ENCODE measurements at places on chromosomes 13 and 19.

DNA sequence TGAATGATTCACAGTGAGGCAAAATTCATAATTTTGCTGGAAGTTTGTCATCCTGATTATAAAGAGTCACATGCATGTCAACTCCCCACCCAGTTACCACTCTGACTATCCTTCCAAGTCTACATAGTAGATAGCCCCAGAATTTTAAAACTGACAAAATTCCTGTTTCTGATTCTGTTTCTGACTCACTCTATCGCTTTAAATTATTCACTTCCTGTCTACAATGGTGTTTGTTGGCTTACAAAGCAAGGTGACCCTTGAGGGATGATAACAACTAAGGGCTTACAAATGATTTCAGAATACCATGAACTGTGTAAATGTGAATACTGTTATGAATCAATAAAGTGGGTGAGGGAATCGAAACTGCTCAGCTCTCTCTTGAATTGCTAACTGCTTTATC, 98.7 kb upstream of the KL start:
- no peak for DNase-seq

DNA sequence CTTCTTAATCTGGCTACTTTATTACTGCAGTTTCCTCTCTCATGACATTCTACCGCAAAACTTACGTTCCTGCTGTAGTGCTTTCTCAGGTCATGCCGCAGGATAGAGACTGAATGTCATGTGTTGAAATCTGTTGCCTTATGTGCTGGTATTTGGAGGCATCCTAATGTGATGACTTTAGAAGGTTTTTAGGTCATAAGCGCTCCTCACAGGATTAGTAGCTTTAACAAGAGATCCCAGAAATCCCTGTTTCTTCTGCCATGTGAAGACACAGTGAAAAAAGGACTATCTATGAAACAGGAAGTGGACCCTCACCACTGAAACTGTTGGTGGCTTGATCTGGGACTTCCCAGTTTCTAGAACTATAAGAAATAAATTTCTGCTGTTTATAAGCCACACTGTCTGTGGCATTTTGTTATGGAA, 209.3 kb downstream of the LACC1 start:
- DNase-seq, result no peak

GRCh38 chr19:12946092-12946721, 545 bp downstream of the RAD23A start:
- DNase-seq, result peak; percentile 51

GRCh38 chr19:4302243-4302640, at the start of gene TMIGD2:
Gene TMIGD2 (minus strand): TSS chr19:4302389. CDS start chr19:4302385, 4 bp downstream.
- DNase-seq, result peak; percentile 74

DNA sequence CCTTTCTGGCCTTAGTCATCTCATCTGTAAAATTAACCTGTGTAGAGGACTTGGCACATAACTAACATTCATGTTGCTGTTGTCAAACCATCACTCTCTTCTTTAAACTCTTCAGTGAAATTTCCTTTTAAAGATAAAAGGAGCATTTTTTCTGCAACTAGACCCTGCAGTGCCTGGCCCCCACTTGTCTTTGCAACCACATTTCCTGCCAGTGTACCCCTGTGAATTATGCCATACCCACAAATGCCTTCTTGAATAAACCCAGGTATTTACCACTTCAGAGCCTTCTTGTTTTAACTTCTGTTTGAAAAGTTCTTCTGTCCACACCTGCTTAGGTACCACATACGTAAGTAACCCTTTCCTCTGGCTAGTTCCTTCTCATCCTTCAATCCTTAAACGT, 118.8 kb downstream of the CDK8 start:
- no peak for DNase-seq

DNA sequence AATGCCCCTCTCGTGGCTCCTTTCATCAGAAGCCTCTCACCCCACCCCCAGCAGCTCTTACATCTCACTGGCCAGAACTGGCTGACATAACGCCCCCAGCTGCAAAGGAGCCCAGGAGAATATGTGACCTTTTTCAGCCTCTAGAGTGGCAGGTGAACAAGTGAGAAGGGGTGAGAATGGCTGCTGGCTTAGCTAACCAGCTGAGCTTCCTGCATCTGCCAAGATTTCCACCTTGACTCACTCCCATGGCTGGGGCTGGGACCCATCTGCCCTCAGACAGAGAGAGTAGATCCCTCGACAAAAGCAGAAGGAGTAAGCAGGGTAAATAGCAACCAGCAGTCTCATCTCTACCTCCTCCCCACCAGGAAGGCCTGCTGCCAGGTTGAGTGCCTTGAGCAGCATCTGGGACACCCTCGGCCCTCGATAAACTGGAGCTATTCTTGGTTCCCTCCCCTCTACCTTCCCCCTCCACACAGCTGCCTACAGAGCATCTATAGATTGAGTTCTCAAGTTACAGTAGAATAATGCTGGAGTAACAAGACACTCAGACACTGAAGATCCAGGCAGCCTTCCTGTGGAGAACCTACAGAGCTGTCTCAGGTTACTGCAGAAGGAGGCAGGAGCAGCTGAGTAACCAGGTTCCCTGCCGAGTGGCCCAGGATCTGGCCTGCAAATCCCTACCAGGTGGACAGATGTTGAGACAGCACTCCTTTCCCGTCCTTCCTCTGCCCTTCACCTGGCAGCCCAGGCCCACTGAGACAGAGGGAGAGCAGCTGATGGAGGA, 15.5 kb downstream of the KASH5 start:
- peak; percentile 70 for DNase-seq

DNA sequence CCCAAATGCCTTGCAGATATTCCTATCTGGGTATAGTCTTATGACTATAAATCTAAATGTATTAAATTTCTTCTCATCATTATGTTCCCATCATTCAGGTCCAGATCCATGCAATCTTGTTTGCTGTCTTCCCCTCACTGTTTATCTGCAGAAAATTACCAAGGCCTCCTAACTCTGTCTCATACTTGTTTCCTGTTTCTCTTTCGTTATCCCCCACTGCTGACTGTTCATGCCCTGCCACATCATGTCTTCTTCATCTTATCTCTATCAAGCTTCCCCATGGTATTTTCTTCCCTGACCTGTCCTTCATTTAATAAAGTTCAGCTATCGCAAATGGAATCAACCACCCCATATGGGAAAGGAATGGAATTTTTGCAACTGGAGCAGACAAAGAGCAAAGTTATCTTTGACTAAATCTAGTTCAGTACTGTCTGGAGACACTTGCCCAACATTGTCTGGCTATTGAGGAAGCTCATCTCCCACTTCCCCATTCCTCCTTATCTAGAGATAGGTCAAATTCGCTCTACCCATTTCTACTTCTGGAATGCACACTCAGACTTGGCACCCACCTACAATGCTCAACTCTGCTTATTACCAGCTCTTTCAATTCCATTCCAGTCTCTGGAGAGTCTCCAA, 1358.1 kb downstream of the EFNB2 start:
- peak; percentile 84 for DNase-seq

DNA sequence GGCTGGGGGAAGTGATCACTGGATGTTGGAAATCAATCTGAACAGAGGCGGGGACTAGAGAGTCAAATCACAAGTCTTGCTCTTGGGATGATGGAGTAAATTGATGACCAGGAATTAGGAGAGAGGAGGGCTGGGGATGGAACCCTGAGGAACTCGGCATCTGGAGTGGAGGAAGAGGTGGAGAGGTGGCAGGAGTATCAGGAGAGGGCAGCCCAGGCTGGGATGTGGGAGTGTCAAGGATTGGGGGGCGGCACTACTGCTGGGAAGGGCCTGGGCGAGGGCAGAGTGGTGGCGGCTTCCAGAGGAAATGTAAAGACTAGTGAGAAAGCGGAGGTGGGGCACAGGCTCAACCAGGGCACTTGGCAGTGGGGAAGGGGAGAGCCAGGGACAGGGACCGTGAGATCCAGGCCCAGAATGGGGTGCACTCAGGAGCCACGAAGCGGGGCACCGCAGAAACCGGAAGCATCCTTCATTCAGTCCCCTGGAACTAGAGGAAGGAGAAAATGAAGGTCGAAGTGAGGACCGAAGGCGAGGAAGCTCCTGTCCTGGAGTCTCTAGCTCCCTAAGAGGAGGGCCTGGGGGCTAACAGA, 81.2 kb upstream of the GPR183 start:
- no peak for DNase-seq

Measured in Kasumi-1 (cell line).